HFF-Myc (cell line): ENCODE measurements at places on chromosomes 4 and X.

- no peak for DNase-seq
Observed at GRCh38 chr4:89733946-89734345, 103.0 kb downstream of the SNCA start.

- no peak for DNase-seq
Observed at GRCh38 chr4:78937837-78938236, 1.4 kb downstream of the PAQR3 start.

DNA sequence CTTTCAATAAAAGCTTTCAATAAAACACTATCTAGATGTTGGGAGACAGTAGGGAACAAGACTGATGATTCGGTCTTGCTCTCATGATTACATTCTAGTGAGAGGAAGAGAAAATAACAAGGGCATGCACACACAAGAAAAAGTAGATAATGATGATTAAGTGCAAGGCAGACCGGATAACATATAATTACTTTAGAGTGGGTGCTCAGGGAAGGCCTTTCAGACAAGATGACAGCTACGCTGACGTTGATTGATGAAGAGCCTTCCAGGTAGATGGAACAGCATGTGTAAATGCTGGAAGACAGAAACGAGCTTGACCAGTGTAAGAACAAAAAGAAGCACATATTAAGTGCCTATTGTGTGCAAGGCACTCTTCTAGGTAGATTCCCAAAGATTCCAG lies 43.4 kb downstream of the TXK start:
- DNase-seq = no peak

DNA sequence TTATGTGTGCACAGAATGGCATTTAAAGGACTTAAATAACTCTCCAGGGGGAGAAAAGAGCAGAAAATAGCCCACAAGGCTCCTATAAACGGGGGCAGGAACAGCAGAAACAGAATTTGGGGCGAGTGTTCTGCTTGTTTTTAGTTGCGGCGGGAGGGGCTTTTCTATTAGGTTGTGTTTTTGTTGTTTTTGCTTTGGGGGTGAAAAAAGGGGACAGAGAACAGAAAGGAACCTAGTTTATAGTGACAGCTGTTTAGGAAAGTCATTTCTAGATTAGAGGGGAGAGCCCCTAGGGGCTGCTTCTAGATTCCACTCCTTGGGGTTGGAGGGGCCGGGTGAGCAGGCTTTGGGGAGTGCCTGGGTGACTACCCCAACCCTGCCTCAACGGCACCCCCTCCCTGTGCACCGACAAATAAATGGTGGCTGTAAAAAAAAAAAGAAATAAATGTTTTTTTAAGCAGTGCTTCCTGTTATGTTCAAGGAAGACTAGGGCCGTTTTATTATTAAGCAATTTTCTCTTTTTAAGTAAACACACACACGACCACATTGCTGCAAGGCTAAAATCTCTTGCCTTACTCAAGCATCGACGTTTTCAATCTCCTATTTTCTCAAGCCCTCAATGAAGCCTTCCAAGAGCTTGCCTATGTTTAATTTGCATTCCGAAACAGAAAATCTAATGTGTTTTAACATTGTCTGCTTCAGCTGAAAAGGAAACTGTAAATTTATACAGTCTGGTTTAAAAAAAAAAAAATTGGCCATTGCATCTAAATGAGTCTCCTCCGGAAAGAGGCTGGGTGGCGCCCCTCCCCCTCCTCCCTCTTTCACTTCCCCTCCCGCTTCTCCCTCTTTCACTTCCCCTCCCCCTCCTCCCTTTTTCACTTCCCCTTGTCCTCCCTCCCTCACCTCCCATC lies 123.3 kb upstream of the TBL1X start:
- no peak for DNase-seq

DNA sequence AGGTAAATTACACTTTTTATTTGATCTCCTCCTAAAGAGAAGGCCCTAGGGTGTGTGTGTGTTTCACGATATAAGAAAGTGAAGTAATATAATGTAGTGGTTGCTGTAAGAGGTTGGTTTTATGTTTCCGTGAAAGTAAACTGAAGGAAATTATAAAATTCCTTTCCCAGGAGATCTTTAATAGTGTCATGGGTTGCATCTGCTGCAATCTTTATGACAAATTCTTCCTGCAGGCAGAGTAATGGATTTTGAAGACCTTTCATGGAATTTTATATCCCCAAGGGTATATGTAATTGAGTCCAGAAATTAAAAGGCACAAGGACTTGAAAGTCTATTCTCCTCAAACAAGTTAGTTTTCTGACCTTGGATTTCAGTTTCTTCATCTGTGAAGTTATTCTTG lies 538.6 kb downstream of the ANKRD50 start:
- DNase-seq = no peak

DNA sequence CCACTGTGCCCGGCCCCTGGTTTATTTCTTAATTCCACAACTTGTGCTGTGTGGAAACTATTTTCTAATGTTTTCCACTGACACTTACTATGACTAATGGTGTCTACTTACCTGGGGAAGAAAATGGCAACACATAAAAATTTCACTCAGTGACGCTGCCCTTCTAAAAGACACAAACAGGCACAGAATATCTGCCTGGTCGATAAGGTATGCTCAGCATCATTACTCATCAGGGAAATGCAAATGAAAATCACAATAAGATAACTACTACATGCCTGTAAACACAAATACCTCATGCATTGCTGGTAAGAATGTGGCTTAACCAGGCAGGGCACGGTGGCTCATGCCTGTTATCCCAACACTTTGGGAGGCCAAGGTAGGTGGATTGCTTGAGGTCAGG lies 61.6 kb downstream of the UBE2K start:
- DNase-seq = no peak

- no peak for DNase-seq
Observed at GRCh38 chr4:47736555-47736954, 101.3 kb downstream of the CORIN start.

DNA sequence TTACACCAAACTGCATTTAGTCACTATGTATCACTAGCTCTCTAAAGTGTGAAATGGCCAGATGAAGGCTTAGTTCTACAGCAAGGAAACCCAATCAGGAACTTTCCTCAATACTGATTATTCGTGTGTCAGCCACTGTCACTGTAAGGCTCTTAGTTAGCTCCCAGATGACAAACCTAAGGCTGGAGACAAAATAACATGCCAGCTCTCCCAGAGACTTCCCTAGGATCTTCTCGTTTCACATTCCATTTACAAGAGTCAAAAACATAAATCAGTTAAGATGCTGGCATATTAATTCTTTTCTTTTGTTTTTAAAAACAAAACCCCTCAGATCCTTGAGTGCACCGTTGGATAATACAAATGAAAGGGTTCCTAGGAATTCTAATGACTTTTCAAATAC lies 88.2 kb upstream of the TFDP3 start:
- DNase-seq = no peak

GRCh38 chr4:14539246-14539645 lies 463.0 kb upstream of the CPEB2 start:
- DNase-seq = no peak

DNA sequence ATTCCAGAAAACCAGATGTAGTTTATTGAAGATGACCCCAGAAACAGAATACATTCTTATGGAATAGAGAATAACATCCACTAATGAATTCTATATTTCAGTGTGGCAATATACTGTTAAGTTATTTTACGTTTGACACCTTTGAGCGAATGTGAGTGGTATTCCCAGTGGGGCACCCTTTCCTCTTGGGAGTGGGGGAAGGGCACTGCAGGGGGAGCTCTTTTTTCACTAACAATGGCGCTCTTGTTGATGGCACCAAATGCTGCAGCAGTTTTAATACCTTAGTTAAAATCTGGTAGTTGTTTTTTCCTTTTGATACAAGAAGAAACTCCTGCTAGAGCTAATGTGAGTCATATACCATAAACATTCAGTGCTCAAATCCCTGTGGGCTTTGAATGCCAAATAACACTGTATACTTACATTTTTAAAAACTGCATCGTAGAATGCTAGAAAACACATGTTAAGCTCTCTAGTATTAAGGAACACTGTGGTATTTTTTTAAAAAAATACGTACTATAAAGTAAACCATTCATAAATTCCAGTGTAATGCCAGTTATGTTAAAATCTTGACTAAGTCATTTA lies 178.5 kb downstream of the DCHS2 start:
- DNase-seq = no peak

DNA sequence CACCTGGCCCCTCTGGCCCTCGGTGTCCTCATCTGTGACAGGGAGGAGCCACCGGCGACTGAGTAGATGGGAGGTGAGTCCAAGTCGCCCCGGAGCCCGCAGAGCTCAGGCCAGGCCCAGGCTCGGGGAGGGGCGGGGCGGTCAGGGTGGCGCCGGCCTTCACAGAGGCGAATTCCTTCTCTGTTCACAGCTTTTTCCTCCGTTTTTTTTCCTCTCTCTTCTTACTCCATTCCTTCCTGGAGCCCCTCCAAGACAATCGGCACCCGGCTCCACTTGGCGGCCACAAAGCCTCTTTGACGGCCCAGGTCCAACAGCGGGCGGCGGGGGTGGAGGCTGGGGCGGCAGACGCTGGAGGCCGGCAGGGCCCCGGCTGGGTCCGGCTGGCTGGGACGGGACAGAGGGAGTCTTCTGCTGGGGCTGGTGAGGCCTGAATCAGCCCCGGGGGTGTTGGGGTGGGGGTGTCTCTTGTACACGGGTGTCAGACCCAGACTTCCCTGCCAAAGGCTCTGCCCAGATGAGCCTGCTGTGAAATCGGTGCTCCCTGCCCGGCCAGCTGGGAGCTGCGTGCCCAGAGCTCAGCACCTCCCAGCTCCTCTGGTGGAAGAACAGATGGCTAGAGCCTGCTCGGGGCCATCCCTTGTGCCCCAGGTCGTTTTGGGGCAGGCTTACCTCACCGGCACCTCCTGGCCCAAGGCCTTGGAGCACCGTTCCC lies 22.6 kb downstream of the FGFRL1 start:
- no peak for DNase-seq

GRCh38 chr4:11402192-11402591 lies 26.5 kb downstream of the HS3ST1 start:
- DNase-seq = no peak

DNA sequence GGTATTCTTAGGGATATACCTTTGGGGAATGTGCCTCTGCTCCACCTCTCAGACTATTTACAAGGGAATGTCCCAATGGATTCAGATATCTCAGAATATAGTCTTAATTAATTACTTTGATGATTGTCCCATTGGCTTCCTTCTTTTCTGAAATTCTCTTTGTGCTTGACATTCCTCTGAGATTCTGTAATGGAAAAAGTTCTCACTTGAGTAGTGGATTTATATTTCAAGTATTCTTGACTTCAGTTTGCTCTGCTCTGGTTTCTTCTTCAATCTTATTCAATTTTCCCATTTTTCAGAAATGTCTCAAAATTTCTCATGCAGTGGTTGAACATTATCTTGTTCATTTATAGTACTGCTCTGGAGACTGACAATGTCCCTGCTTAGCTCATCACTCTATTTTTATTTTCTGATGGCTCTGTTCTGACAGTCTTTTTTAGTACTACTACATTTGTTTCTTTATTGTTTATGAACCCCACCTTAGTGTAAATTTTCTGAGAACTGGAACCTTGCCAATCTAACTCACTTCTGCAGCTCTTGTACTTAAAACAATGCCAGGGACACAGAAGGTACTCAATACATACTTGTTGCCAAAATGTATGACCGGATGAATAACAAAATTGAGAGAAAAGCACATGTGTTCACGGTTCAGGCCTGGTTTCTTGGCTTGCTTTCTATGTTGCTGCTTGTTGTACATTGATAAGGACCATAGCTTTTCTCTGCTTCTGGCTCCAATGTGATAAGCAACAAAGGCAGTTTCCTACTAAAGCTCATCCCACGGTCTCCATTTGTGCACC lies 471.7 kb downstream of the GASK1B start:
- no peak for DNase-seq

DNA sequence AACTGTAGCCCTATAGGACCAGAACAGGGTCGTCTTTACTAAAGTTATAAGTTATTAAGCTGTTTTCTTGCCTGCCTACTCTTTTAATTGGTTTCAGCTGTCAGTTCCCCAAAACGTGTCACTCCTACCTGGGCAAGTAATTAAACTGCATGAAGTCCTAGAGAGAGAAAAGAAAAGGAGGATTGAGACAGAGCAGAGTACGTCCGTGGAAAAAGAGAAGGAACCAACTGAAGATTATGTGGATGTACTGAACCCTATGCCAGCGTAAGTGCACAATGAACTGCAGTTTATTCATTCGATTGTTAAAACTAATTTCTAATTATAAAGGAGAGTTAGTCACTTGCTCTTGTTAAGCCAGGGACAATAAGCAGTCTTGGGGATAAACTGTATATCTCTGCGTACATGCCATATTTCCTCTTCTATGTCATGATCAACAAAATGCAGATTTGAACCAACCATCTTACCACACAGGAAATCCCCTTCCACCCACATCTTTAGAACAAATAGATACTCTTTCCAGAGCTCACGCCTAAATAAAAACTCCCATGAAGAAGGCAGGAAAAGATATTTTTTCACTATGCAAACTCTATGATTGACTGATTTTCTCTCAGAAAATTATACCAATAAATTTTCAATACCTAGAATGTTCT lies 22.8 kb downstream of the STAP1 start:
- DNase-seq = no peak

- DNase-seq = no peak
Observed at GRCh38 chr4:69601065-69601464, 38.4 kb downstream of the UGT2A2 start.

- no peak for DNase-seq
Observed at GRCh38 chr4:160947653-160948052, 1216.1 kb downstream of the FSTL5 start.

GRCh38 chrX:21734175-21734574 lies 23.7 kb downstream of the SMPX start:
- DNase-seq = no peak

- no peak for DNase-seq
Observed at GRCh38 chr4:173919196-173919595, 364.3 kb downstream of the FBXO8 start.

- no peak for DNase-seq
Observed at GRCh38 chrX:72735561-72735960, 21.5 kb upstream of the PHKA1 start.

DNA sequence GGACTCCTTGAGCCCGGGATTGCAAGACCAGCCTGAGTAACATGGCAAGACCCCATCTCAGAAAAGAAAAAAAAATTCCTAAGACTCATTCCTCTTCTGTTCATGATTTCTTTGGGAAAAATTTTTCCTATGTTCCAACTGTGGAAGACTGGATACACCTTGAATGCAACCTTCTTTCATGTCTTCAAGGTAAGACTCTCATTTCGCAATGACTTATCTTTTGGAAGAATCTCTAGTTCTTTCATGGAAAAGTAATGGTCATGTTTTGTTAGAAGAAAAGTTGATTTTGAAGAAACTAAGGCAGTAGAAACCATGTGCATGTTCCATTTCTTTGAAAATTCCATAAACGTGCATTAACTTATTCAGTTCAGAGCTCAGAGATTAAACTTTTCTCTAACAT lies 26.0 kb upstream of the BBS12 start:
- DNase-seq = no peak

GRCh38 chrX:9704876-9705465 lies 60.7 kb downstream of the GPR143 start:
- DNase-seq = no peak

- DNase-seq = no peak
Observed at GRCh38 chrX:108537005-108537404, 97.4 kb downstream of the COL4A5 start.

GRCh38 chr4:58113126-58113525 lies 1002.9 kb upstream of the IGFBP7 start:
- DNase-seq = no peak

GRCh38 chr4:113316879-113317278 lies 267.4 kb downstream of the ANK2 start:
- no peak for DNase-seq
